Activated CD4-positive, alpha-beta T cell treated with anti-CD3 and anti-CD28 coated beads, Interleukin-2, amount 10 ng/mL, durations not matched to agents 7 days and 5 days (primary cell): ENCODE measurements at places on chromosomes 2 and 18. TPM values are rescaled to one million over a fixed set of nuclear protein-coding genes. Genes with fewer than 3 reads are reported as not detected.

Gene SKOR2
- not detected for total RNA-seq

Gene ALPI
- not detected for total RNA-seq

Gene APLF
- 2.7 TPM for total RNA-seq

DNA sequence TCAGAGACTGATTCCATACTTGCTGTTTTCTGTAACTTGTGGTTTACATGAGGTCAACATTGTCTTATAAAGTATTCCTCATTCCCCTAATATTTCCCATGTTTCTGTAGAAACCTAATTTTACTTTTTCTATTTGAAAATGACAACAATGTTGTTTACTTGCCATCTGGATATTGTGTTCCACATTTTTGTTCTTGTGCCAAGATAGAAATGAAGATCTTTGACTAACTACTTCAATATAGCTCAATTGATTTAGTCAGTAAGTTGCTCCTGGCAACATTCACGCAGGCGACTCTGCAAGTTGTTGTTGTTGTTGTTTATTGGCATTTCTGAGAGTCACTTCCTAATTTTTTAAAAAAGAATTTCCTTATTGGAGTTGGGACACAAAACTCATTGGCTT, 69.5 kb downstream of the CAVIN2 start:
- no peak for DNase-seq
- H3K4me3 ChIP-seq = no peak overlapping the region
- H3K4me1 ChIP-seq = no peaks in the 10 kb centered on the region
- H3K27ac ChIP-seq = no peak overlapping the region
- no peaks in the 10 kb centered on the region for H3K36me3 ChIP-seq

DNA sequence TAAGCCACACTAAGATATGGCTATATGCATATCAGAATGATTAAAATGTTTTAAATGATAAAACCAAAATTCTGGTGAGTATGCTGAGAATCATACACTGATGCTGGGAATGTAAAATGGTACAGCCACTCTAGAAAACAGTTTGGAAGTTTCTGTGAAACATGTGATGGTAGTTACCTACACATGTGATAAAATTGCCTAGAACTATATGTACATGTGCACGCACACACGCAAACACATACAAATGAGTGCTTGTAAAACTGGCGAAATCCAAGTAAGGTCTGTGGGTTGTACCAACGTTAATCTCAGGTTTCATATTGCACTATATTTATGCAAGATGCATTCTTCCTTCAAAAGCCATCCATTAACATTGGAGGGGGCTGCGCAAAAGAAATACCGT, 195.0 kb upstream of the RAB6C start:
- H3K27me3 ChIP-seq = peaks cover 20% of the 10 kb centered on the region
- DNase-seq = no peak
- H3K36me3 ChIP-seq = no peaks in the 10 kb centered on the region
- H3K27ac ChIP-seq = no peak overlapping the region

DNA sequence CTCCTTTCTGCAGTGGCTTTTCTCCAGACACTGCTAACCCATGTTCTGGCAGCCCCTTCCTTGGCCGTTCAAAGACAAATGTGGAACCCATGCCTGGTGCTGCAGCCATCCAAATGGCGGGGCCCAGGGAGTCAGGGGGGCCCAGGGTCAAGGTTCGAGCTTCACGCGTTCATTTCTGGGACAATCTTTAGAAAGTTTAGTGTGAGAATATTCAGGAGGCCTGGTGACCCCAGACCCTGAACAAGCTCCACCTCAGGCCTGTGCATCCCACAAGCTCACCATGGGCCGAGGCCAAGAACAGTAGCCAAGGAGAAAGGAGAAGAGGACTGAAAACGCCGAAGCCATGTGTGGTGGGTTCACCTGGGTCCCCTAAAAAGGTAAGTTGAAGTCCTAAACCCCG, 54.4 kb downstream of the ANKMY1 start:
- H3K4me1 ChIP-seq = no peaks in the 10 kb centered on the region
- peaks cover 5% of the 10 kb centered on the region for H3K36me3 ChIP-seq
- H3K27me3 ChIP-seq = no peaks in the 10 kb centered on the region
- H3K4me3 ChIP-seq = no peak overlapping the region
- H3K27ac ChIP-seq = no peak overlapping the region

- DNase-seq = no peak
- H3K36me3 ChIP-seq = no peaks in the 10 kb centered on the region
These were observed 172.2 kb upstream of the SETBP1 start for GRCh38 chr18:44508474-44508873.

DNA sequence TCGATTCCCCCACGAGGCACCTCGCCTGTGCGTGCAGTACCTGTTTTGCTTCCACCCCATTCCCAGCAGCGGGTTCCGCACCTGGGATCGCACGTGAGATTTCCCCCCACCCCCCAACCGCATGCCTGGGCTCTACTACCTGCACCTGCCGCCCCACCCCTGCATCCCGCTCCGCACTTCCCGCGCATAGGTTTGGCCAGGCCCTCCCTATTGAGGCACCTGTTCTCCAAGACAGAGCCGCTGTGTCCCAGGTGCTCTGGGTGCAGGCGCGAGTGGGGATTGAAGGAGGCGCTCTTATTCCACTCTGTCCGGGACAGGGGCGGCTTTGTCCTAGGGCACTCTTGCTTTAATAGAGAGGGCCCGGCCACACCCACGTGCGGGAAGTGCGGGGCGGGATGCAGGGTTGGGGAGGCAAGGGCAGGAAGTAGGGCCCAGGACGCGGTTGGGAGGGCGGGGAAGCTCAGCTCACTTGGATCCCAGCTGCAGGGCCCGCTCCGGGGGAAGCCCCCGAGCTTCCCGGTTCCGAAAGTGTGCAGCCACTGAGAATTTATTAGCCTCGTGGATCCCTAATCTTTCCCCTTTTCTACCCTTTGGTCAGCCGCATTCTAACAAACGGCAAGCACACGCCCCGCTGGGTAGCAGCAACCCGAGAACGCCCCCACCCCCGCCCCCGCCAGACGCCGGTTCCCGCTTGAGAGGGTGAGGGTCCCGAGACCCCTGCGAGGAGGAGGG, 670 bp upstream of the MOCOS start:
- H3K4me1 ChIP-seq = peaks cover 13% of the 10 kb centered on the region
- H3K4me3 ChIP-seq = peak overlapping the region; percentile 73
- H3K36me3 ChIP-seq = no peaks in the 10 kb centered on the region
- DNase-seq = peak; percentile 21
- H3K27me3 ChIP-seq = peaks cover 30% of the 10 kb centered on the region
